ENCODE measurements at places on chromosomes 3 and 15.

GRCh38 chr3:152772674-152773225, 62.2 kb upstream of the P2RY1 start:
- DNase-seq = no peak

GRCh38 chr15:69979783-69980182, 117.9 kb downstream of the TLE3 start:
- no peak for DNase-seq

- no peak for DNase-seq
Measured at GRCh38 chr3:151460774-151461450, at the start of gene IGSF10. Gene IGSF10 (minus strand): TSS chr3:151461061. CDS start chr3:151458709, 2,352 bp downstream.

DNA sequence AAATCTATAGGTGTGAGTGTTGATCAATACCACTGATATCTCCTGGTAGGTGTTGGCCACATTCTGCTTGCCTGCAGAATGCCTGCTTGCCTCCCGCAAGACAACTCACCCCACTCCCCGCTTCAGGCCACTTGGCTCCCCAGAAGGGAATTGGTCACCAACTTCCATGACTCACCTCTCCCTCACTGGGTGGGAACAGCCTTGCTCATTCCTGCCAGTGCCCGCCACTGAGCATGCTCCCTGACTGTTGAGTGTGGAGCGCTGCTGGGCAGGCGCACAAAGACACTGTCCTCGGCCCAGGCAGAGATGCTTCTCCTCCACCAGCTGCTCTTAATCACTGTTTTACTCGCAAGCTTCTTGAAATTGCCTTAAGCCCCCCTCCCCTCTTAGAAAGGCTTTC, 57.3 kb upstream of the PPP2R3A start:
- no peak for DNase-seq

DNA sequence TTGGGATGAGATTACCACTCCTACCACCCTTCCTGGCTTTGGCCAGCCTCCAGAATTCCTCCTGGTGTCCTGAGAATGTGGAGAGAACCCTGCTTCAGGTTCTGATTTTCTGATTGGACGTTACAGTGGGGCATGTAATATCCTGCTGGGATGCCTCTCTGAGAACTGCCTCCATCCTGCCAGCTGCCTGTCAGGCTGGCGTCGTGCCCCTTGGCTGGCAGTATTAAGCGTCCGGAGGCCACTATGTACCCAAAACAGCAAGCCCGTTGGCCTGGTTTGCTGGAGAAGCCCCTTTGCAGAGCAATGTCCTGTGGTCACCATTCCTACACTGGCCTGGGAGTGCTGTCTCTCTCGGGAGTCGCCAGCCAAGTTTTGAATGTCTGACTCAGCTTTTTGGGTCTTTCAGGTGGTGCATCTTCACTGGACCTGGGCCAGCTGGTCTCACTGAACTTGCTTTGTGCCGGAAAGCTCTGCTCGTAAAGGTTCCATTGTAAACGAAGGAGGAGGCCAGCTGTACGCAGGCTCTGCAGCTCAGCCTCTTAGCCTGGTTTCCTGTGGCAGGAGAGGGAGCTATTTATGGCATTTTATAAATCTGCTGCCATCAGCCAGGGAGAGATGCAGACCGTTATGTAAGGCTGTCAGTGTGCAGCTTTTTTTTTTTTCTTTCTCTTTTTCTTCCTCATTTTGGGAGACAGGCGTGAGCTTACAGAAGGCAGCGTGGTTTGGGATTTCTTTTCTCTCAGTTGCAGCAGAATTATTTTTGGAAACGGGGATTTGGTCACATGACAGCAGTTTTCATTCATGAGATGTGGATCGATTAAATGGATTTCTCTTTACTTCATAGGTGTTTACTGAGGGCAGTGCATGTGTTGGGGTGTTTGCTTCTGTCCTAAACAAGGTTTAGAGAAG, 19.0 kb upstream of the TRAK1 start:
- DNase-seq = no peak

- DNase-seq = no peak
Measured at GRCh38 chr3:172142864-172143451, 103.6 kb downstream of the FNDC3B start.

DNA sequence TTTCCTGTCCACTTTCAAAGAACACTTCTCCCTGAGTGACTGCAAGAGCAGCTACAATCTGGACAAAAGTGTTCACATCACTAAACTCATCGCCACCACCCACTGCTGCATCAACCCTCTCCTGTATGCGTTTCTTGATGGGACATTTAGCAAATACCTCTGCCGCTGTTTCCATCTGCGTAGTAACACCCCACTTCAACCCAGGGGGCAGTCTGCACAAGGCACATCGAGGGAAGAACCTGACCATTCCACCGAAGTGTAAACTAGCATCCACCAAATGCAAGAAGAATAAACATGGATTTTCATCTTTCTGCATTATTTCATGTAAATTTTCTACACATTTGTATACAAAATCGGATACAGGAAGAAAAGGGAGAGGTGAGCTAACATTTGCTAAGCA, 1.8 kb downstream of the CCRL2 start:
- no peak for DNase-seq

- peak; percentile 67 for DNase-seq
Measured at GRCh38 chr3:49358217-49358883, at the start of gene GPX1. Gene GPX1 (minus strand): TSS chr3:49358353. CDS start chr3:49358278, 75 bp downstream.

DNA sequence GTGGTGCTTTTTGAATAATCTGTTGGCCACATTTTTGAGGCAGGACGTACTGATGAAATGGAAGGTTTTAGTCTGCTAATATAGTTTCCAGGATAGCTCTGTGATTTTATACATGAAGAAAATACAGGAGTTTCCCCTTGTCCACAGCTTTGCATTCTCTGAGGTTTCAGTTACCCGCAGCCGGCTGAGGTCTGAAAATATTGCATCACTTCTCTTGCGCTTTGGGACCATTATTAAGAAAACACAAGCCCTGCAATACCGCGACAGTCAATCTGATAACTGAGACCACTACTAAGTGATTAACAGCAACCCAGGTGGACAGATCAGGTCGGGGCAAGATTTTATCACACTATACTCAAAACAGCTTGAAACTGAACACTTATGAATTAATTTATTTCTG, 33.0 kb downstream of the BLM start:
- DNase-seq = peak; percentile 6

GRCh38 chr15:43886558-43886957, 59.8 kb downstream of the WDR76 start:
- no peak for DNase-seq

DNA sequence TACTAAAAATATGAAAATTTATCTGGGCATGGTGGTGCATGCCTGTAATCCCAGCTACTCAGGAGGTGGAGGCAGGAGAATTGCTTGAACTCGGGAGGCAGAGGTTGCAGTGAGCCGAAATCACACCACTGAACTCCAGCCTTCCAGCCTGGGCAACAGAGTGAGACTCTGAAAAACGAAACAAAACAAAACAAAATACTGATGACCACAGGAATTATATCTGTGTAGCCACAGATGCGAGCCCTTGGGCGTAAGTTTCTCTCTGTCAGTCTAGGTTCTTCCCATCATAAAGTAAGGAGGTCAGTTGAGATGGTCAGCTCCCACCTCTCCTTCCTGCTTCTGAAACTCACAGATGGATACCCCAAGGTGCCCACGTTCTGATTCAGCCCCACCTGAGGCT, 37.7 kb upstream of the CFAP161 start:
- no peak for DNase-seq

GRCh38 chr3:178845420-178846118, 226.0 kb downstream of the ZMAT3 start:
- DNase-seq = no peak

DNA sequence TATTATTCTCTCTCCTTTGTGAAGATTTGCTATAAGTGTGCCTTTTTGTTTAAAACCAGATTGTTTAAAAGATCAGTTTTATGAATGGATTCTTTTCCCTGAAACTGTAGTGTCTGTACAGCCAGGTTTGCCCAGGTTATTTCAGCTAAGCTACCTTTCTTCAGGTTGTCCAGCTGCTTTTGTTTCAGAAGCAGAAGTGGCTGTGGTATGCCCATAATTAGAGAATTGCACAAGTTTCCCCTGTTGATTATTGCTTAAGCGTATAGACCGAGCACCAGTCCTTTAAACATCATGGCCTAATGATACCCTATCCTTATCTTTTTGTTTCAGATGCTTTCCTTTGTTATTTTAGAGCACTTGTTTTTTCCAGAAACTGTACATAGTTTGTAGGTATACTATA, 10.2 kb downstream of the ASB7 start:
- DNase-seq = no peak

- no peak for DNase-seq
Measured at GRCh38 chr15:90664650-90665287, 52.4 kb upstream of the BLM start.

DNA sequence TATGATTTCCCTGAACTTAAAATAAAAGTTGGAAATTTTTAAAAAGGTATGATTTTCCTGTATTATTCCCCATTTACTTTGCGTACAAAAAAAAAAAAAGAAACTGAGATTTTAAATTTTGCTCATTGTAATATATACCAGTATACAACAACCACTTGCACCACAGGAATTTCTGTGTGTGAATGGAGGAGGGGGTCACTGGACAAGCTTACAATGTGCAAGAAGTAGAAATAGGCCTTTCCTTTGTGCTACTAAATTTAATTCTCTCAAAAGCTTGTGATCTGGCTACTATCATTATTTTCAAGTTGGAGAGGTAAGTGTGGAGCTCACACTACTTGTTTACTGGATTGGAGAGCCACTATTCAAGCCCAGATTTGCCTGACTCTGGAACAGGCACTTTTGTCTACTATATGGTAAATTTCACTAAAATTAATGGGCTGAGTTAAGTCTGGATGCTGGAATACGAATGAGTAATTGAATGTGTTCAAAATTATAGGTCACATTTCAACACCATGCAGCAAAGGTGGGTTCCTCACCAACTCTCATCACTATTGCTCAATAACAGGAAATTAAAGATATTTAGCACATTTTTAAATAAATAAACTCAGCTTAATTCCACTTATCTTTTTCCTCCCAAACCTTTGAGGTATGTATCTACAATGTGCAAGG, 148.0 kb upstream of the MBNL1 start:
- DNase-seq = no peak

DNA sequence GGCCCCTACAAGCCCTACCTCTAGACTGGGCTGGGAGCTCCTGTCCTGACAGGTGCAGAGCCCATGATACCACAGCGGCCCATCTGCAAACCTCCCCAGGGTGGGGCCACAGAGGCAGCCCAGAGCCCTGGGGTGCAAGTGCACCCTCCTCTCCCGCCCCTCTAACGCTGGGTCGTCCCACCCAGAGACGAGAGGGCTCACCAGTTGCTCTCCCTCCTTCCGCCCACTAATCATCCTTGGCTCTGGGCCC, 742 bp downstream of the TNK2 start:
- no peak for DNase-seq

GRCh38 chr15:74011610-74012009, 17.1 kb downstream of the PML start:
- no peak for DNase-seq

GRCh38 chr3:105348307-105348706, 18.4 kb upstream of the ALCAM start:
- no peak for DNase-seq

GRCh38 chr3:153219146-153219545, 57.1 kb downstream of the RAP2B start:
- DNase-seq = no peak

DNA sequence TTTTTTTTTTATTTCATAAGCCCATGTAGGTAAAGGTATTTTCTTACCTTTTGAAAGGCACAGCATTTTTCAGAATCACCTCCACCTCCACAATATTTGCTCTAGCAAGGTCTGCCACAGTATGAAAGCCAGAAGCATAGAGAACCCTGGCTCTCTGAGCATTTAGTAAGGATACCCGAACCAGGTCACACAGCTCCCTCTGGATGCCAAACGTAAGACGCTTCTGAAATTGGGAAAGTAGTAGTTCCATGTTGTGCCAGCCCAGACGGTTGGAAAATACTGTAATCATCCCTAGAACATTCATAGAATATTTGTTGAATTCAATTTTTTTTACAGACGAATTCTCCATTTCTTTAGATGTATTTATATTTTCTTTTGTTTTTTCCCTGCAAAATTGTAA, 52.4 kb downstream of the POLQ start:
- DNase-seq = no peak

- no peak for DNase-seq
Measured at GRCh38 chr3:171286580-171287249, 173.5 kb downstream of the TNIK start.

- DNase-seq = no peak
Measured at GRCh38 chr3:77562089-77562488, 522.2 kb downstream of the ROBO2 start.

DNA sequence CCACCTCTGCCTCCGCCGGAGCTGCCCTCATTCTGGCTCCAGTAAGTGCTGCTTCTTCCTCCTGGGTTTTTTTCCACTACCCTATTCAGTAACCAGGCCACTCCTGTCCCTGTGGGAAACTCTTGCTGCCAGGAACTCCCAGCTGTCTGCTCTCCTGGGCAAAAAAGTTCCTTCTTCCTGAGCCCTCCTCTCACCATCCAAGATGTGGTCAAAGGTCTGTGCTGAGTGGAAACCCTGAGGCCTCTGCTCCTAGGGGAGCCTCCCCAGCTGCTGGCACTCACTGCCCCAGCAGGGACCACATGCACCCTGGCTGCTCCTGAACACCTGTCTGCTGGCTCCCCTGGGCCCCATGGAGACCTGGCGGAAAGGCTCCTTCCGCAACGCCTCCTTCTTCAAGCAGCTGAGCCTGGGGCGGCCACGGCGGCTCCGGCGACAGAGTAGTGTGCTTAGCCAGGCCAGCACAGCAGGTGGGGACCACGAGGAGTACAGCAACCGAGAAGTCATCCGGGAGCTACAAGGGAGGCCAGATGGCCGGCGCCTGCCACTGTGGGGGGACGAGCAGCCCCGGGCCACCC, 454 bp downstream of the C15orf62 start:
- no peak for DNase-seq

DNA sequence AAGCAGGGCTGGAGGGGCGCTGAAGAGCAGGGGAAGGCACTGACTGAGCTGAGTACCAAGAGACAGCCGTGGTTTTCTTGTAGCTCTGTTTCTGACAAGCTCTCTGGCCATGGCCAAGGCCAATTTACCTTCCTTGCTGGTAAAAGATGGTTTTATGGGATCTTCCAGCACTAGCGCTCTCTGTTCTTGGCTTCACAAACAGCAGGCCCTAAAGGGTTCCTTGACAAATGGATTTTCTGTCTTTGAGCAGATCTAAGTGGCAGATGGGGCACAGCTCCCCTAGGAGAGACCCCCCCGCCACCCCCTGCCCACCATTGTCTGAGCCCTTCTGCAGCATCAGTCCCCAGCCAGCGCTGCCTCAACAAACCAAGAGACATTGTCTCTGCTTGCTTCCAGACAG, 66.6 kb downstream of the GAP43 start:
- no peak for DNase-seq

- no peak for DNase-seq
Measured at GRCh38 chr3:152073267-152073666, 195.5 kb upstream of the MBNL1 start.

DNA sequence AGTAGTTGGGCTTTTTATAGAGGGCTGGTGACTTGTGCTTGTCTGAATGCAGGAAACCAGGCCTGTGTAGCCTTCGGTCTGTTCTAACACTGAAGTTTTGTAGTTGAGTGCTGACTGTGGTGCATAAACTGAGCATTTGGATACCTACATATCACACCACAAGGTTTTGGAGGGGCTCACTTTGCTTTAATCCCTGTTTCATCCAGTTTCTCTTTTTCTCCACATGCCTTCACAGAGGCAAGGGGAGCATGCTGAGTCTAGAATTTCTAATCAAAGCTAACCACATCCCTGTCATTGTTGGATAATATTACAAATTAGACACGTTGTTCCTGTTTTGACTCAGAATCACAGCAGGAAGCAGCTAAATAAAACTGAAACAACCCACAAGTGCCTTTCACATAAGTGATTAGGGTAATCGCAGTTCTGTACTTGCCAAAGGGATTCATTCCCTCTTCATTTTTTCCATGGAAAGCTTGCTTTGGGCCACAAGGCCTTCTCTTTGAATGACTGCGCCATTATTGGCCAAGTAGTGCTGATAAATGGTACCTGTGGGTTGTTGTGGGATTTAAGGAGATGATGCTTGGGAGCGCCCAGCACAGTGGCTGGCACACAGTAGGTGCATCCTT, 48.9 kb downstream of the TGFBR2 start:
- no peak for DNase-seq

Data from non-pigmented ciliary epithelial cell (primary cell).